ENCODE measurements at places on chromosomes 13 and 19. TPM values are rescaled to one million over a fixed set of nuclear protein-coding genes. Genes with fewer than 3 reads are reported as not detected.

Gene OSCAR
- 2.3 TPM for total RNA-seq

Gene ZNF714
- 4.6 TPM for total RNA-seq

Gene AMER2
- total RNA-seq: not detected

Gene SIGLEC11
- not detected for total RNA-seq

Gene S1PR5
- total RNA-seq: 1.1 TPM

Gene ZNF723
- not detected for total RNA-seq

Gene BRSK1
- total RNA-seq: 2.2 TPM
